NCI-H82 (cell line): ENCODE measurements at places on chromosomes 6 and 20.

- DNase-seq = peak; percentile 56
These were observed 442.7 kb upstream of the HS3ST5 start for GRCh38 chr6:114785235-114786127.

GRCh38 chr6:101537753-101538316 is 144.3 kb downstream of the GRIK2 start:
- no peak for DNase-seq

DNA sequence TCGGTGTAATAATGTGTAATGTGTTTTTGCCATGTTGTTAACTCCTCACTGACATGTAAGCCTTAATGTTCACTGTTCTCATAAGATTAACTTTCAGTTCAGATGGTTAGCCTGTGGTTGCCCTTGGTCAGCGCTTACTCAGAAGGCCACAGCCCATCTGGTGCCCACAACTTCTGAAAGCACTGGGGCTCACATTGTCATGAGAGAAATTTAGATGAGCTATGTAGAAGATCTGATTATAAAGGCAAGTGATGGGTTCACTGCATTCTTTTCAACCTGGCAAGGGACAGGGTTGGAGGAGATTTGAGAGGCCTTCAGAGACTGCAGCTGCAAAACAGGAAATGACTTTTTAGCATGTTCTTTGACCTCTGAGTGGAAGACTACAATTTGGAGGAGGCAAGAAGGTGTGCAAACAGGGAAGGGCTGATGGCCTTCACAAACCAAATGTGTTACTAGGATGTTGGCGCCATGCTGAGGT is 242.3 kb upstream of the SUPT3H start:
- DNase-seq = no peak

DNA sequence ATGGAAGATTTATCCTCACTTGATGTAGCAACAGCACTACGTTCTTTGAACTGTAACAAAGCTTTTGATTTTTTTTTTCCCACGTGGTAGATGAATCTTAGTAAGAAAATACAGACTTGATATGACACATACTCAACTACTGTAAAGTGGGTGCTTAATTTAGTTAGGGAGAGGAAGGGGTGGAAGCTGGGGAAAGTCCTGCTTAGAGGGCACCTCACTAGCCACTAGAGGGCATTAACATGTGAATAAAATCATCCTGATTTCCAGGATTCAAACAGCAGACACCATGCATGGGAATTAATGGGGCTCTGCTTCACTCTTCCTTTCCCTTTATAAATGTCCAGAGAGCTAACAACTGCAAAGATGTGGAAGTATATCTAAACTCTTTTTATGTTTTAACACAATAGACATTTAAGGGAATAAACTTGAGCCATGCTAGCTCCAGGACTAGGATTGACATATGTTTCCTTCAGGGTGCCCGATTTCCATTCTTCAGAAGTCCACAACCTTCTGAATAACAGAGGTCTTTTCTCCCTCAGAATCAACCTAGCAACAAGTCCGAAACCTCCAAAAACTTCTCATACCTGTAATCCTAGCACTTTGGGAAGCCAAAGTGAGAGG is 250.1 kb downstream of the ATXN1 start:
- peak; percentile 72 for DNase-seq

- no peak for DNase-seq
These were observed 385.2 kb upstream of the ARID1B start for GRCh38 chr6:156391977-156392376.

- DNase-seq = no peak
These were observed 67.2 kb downstream of the UTRN start for GRCh38 chr6:144352331-144352730.

DNA sequence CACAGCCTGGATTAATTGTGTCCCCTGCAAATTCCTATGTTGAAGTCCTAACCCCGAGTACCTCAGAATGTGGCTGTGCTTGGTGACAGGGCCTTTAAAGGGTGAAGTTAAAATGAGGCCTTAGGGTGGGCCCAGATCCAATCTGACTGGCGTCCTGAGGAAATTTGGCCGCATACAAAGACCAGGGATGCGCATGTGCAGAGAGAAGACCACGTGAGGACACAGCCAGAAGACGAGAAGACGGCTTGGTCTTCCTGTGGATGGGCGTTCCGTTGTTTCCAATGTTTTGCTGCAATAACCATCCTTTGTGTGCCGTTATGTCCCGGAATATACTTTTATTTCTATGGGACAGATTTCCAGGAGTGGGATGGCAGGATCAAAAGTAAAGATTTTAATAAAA is 40.9 kb upstream of the SLC22A2 start:
- no peak for DNase-seq

DNA sequence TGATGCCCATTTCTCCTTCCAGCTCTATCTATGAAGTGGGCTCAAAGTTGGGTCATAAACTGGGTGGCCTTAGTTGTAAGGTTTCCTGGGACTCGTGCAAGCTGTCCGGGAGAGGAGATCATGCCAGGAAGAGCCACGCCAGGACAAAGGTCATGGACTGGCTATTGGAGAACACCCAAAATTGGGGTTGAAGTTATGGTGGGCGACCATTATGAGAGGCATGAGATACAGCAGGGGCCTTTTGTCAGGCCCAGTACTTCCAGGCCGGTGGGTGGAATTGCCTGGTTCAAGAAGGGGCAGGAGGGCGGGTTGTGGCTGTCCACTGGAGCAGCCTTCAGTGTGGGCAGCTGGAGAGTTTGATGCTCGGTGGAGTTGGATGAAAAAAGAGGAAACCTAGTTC is 225.1 kb upstream of the SSTR4 start:
- no peak for DNase-seq

GRCh38 chr6:5989141-5989723 is 17.5 kb downstream of the NRN1 start:
- no peak for DNase-seq

DNA sequence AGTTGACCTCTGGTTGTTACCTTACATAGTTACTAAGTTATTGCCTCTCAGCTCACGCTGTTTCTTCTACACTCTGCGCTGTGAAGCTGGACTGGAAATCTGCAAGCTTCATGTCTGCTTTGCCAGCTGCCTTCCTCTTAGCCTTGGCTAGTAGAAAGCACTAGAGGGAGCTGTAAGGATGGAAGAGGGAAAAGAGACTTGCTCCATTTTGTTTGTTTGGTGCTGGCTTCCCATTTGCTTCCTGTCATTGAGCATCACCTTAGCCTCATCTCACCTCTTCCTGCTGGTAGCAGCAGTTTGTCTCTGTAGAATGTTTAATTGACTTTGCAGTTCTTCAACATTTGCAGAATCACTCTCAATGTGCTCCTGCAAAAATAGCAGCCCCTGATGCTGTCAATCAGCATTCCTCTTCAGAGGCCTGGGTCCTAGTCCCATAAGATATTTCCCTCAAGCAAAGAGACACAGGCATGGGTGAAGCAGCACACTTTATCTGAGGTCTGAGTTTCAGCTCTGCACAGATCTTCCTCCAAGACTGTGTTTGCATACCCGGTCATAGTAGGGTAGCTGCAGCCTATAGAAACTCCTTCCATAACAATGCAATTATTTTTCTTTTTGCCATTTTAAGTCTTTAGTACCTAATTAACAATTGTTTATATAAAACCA is 302.2 kb upstream of the EPHA7 start:
- DNase-seq = peak; percentile 68

DNA sequence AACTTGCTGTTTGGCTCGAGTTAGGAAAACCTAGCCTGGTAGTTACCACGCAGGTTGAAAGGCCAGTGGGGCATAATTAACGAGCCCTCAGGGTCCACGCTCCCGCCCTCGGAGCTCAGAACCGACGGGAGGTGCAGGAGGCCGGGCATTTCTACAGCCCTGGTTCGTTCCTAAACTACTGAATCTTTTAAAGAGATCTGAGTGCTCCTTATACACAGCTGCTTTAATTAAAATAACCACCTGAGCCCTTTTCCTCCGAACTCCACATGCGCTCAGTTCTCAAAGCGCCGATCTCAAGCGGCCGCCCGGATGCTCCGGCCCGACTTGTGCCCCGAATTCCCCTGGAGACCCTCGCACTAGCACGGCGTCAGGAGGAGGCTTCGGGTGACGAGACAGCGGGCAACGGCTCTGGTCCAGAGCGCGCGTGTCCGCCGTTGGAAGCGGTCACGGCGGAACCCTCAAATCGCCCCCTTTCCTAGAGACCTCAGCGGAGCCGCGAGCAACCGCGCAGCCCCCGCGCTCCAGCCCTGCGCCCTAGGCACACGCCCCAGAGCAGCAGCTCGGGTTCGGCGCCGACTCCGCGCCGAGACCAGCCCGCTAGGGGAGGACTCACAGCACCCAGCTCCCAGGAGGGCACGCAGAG is 397 bp downstream of the WDR27 start:
- DNase-seq = peak; percentile 56
